ENCODE measurements at places on chromosomes 4 and X. TPM values are rescaled to one million over a fixed set of nuclear protein-coding genes. Genes with fewer than 3 reads are reported as not detected.

Gene PNMA5
- polyA plus RNA-seq, result not detected

DNA sequence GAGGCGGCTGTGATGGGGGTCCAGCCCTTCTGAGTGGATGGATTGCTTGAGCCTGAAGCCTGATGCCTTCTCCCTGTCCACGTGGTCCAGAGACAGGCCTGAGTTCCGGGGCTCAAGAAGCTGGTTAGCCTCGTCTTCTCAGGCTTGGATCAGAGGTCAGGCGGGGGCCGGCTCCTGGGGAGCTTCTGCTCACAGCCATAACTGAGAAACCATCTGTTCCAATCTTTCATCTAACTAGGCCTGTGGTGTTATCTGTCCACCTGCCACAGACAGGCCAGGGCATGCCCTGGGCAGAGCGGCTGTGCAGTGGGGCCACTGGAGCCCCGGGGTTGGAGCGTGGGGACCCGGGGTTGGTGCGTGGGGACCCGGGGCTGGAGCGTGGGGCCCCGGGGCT lies 63.1 kb downstream of the SORCS2 start:
- DNase-seq, result no peak

- DNase-seq, result no peak
These were observed 37.2 kb upstream of the GPR78 start for GRCh38 chr4:8542776-8543525.

Gene AMBN
- polyA plus RNA-seq, result not detected

Gene ESX1
- not detected for polyA plus RNA-seq

DNA sequence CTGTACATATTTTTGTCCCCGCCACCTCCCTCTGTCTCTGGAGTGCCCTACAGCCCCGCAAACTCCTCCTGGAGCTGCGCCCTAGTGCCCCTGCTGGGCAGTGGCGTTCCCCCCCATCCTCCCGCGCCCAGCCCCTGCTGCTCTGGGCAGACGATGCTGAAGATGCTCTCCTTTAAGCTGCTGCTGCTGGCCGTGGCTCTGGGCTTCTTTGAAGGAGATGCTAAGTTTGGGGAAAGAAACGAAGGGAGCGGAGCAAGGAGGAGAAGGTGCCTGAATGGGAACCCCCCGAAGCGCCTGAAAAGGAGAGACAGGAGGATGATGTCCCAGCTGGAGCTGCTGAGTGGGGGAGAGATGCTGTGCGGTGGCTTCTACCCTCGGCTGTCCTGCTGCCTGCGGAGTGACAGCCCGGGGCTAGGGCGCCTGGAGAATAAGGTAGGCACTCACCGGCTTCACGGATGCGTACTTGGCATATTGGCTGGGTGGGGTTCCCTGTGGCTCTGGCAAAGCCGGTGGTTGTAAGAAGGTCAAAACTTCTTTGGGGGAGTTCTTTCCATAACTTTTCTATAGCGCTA lies 653 bp downstream of the HHIP start:
- DNase-seq, result peak; percentile 55

DNA sequence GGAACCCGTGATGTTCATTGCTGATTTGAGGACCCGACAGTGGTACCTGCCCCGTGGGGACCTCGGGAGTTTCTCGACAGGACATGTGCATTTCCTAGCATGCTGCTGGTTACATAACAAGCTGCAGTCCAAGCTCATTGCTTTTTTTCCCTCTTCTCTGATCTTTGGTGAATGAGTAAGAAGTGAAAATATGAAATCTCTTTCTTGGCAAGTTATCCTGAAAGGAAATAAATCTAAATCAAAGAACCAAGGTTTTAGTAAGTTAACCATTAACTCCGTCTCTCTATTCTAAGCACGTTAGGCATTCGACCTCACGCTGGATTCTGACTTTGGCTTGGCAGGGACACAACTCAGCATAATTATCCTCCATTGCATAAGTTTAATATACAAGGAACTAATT lies 86.6 kb downstream of the STK32B start:
- DNase-seq, result peak; percentile 24

DNA sequence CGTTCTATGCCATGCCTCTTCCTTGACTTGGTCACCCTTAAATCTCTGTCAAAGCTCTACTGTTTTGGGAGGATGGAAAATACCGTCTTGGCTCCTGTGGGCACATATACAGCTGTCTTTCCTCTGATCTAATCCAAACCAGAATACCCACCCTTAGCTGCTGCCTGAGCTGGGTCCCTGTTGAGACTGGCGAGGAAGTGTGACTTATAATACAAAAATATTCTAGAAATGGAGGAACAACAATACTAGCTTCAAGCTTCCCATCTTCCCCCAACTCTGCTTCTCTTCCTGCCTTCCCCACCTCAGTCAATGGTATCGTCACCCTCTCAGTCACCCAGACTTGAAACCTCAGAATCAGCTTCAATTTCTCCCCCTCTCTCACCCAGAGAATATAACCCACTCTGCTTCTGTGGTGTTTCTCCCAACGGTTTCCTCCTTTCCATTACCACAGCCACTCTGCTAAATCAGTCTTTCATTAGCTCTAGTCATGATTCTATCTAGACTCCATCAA lies 599 bp upstream of the IL2RG start:
- no peak for DNase-seq

Gene ZIC3
- not detected for polyA plus RNA-seq

- peak; percentile 40 for DNase-seq
These were observed 2.4 kb upstream of the SLIT2 start for GRCh38 chr4:20249333-20249732.

GRCh38 chrX:133527825-133528224 lies 112.5 kb upstream of the GPC4 start:
- DNase-seq, result no peak

DNA sequence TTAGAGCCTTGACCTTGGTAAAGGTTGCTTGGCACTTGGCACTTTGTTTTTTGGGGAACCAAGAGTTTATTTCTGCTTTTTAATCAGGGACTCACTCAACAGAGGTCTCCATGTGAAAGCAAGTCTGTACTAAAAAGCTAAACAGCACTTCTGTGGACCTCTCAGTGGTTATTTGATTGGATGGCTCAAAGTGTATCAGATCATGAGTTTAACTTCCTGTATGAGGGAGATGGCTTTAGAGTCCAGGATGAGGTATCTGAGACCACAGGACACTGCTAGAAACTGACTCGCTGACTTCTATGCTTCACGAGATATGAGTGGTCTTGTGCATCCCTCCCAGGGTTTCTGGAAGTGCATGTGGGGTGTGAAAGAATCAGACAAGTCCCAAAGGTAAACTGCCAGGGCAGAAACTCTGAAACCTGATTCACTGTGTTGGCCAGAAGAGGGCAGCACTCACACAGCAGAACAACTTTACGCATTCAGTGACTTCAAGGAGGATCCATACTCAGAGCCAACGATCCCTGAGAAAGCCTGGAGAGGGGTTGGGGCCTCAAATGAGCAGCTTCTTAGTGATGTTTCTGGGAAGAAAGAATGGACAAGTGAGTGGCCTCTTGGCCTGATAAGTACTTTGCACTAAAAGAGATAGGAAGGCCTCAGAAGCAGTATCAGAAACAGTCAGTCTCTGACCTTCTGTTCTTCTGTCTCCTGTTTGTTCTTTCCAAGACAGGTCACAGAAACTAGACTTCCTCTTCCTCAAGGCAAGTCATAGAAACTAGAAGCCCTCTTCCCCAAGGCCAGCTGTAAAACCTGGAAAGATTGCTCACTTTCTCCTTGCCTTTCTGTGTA lies 220.3 kb upstream of the CXCL13 start:
- DNase-seq, result peak; percentile 89

Gene ARL13A
- not detected for polyA plus RNA-seq

GRCh38 chr4:181261279-181261678 lies 981.9 kb upstream of the TENM3 start:
- no peak for DNase-seq

Gene EXOC1L
- not detected for polyA plus RNA-seq

Gene STBD1
- polyA plus RNA-seq, result 1.3 TPM

- DNase-seq, result no peak
These were observed 35.5 kb downstream of the MAGED2 start for GRCh38 chrX:54843050-54843449.

GRCh38 chrX:41236629-41237028 lies 97.3 kb upstream of the DDX3X start:
- no peak for DNase-seq

DNA sequence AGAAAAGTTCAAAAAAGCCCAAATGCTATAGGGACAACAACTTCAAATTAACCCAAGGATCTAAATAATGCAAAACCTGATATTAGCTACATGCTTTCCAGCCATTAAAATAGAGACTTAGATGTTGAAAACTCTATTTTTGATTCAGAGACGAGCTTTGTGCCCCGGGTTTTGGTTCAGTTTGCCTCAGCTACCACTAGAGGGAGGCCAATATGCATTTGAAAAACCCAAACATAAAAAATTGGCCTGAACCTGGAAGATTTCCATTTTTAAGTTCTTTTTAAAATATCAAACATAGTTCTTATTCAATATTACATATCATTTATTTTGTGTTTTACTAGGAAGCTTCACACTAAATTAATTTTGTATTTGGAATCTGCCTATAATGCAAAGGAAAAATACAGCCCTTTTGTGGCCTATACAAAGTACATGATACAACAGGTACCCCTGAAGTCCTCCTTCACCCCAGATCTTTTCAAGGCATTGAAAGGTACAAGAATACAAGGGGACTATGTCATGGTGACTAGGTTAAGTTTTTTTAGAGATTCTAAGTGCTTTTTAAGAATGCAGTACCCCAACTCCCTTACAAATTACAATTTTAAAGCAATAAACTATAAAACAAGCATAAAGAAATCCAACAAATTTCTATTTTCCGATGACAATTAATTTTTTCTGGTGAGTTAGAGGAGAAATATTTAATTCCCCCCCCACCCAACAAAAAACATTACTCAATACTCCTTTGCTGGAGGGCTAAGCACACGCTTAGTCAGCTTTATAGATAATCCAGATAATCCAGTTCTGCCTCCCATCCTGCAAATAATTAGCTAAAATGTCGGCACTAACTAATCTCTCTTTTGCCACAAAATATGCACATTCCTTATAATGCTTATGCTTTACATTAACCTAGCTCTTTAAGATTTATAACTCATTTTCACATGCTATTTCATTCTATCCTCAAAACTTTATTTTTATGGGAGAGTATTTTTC lies 97.7 kb upstream of the PTPN13 start:
- peak; percentile 65 for DNase-seq

DNA sequence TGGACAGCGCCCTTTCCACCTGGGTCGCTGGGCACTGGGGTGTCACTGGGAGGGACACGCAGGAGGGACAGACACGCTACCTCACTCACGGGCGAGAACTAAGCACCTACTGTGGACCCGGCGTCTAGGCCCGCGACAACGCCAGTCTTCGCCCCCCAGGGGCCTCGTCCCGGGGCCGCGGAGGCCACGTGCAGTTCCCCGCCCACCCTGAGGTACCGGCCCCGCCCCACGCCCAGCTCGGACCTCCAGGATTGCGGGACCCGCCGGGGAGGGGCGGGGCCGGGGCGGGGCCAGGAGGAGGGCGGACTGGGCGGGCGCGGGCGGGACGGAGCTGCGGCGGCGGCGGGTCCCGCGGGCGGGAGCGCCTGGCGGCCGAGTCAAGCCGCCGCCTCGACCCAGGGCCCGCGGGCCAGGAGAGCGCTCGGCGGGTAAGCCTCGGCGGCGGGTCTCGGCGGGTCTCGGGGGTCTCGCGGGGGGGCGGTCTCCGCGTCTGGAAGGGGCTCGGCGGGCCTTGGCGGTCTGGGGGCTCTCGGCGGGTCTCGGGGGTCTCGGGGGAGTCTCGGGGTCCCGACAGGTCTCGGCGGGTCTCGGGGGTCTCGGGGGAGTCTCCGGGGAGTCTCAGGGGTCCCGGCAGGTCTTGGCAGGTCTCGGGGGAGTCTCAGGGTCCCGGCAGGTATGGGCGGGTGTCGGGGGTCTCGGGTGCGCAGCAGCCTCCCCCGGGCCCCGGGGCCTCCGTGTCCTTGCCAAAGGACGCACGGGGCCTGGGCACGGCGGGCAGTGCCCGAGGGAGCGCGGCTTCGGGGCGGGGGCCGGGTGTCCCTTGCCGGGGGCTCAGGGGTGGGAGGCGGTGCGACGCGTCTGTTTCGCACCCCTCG lies at the start of gene SH3BP2:
TSS of gene SH3BP2 (plus strand) at position 375 of the 875 bp plus-strand sequence. CDS start 27,533 bp downstream, outside the sequence.
- DNase-seq, result peak; percentile 72

- no peak for DNase-seq
These were observed 63.2 kb downstream of the BANK1 start for GRCh38 chr4:101853691-101854090.

- DNase-seq, result no peak
These were observed 38.9 kb upstream of the C4orf50 start for GRCh38 chr4:6056976-6057766.

Gene FRMD7
- polyA plus RNA-seq, result 2.5 TPM

Gene KCNE5
- not detected for polyA plus RNA-seq

Gene SSX1
- not detected for polyA plus RNA-seq

- no peak for DNase-seq
These were observed 6.6 kb downstream of the HELQ start for GRCh38 chr4:83449009-83449408.

DNA sequence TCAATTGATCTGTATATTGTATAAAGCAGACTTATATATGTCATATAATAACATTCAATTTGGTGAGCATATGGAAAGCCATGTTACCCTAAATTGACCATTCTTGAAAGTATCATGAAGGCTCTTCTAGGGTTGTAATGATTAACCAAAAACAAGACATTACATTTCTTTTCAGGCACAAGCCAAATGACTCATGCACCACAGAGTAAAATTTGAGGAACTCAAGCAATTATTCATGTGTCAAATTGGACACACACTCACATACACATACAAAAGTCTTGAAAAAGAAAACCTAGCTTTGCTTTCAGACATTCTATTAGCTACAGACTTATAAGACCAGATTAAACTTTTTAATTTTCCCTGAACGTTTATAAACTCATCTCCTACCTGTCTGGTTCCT lies 146.5 kb upstream of the PCDH18 start:
- DNase-seq, result no peak

Gene MAGEB3
- not detected for polyA plus RNA-seq

Gene FDCSP
- polyA plus RNA-seq, result not detected

DNA sequence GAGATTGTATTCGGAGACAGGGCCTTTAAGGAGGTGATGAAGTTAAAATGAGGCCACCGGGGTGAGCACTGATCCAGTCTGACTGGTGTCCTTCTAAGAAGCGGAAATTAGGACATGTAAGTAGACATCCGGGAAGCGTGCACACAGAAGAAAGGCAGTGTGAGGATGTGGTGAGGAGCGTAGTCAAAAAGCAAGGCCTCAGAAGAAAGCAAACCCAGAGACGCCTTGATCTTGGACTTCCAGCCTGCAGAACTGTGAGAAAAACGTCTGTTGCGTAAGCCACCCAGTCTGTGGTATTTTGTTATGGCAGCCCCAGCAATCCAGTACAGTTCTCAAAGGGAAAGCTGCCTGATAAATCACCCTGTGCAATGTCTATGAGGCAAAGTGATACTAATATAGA lies 153.5 kb downstream of the KCNIP4 start:
- no peak for DNase-seq

GRCh38 chrX:57451426-57452020 lies 140.3 kb upstream of the ZXDB start:
- DNase-seq, result no peak

Gene GABRB1
- polyA plus RNA-seq, result 0.82 TPM

Gene GABRQ
- polyA plus RNA-seq, result not detected

Gene CTSO
- polyA plus RNA-seq, result 22.9 TPM

All from kidney (tissue), 22 donors.